ENCODE measurements at places on chromosomes 7 and 10.

- H3K4me3 ChIP-seq: no peak overlapping the region
- no peaks in the 10 kb centered on the region for H3K27me3 ChIP-seq
- no peak for DNase-seq
- no peaks in the 10 kb centered on the region for H3K4me1 ChIP-seq
- no peaks in the 10 kb centered on the region for H3K36me3 ChIP-seq
Measured at GRCh38 chr10:117472872-117473271, 69.7 kb upstream of the EMX2 start.

- H3K27ac ChIP-seq: no peak overlapping the region
- H3K4me1 ChIP-seq: no peaks in the 10 kb centered on the region
- no peak for DNase-seq
- no peak overlapping the region for H3K4me3 ChIP-seq
- no peaks in the 10 kb centered on the region for H3K36me3 ChIP-seq
Measured at GRCh38 chr10:113473851-113474250, 79.0 kb upstream of the HABP2 start.

DNA sequence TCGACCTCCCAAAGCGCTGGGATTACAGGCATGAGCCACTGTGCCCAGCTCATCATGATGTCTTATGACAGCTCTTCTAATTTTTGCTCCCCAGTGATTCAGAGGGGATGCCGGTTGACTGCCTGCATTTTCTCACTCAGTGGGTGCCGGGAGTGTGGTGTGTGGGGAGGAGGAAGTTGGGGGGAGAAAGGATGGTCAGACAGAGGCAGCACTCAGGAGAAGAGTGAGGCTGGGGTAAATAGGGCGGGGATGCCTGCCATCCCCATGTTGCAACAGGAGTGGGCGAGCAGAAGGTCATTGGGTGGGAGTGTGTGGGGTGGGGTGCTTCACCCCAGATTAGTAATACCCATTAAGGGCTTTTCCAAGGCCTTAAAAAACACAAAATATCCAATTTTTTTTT is 3.5 kb upstream of the CCL24 start:
- no peaks in the 10 kb centered on the region for H3K36me3 ChIP-seq

DNA sequence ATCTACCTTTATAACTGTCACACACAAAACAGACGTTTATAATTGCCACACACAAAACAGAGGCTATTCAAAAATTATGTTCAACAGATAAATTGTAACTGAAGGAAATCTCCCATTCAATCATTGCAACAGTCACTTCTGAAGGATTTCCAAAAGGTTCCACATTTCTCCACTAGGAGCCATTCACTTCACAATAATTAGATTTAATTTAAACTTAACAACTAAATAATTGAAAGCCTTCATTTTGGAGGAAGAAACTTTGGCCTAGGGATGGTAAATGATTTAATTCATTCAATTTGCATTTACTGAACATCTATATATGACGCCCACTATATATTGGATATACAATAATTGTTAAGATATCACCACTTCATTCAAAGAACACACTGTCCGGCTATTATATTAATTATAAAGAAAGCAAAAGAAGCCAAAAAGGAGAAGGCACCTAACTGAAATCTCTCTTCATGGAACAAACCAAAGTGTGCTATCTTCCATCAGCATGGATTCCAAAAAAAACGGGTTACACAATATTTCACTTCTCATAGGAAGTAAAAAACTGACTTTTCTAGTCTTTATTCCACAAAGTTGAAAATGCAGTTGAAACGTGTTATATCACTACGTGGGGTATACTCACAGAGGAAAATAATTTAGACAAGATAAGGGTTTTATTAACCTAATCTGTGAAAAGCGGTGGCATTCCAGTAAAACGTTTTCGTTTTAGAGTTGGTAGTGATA is 1.7 kb downstream of the ATAD1 start:
- no peaks in the 10 kb centered on the region for H3K36me3 ChIP-seq
- peak overlapping the region; percentile 94 for H3K27ac ChIP-seq
- no peak overlapping the region for H3K4me3 ChIP-seq
- no peak for DNase-seq
- no peaks in the 10 kb centered on the region for H3K27me3 ChIP-seq

DNA sequence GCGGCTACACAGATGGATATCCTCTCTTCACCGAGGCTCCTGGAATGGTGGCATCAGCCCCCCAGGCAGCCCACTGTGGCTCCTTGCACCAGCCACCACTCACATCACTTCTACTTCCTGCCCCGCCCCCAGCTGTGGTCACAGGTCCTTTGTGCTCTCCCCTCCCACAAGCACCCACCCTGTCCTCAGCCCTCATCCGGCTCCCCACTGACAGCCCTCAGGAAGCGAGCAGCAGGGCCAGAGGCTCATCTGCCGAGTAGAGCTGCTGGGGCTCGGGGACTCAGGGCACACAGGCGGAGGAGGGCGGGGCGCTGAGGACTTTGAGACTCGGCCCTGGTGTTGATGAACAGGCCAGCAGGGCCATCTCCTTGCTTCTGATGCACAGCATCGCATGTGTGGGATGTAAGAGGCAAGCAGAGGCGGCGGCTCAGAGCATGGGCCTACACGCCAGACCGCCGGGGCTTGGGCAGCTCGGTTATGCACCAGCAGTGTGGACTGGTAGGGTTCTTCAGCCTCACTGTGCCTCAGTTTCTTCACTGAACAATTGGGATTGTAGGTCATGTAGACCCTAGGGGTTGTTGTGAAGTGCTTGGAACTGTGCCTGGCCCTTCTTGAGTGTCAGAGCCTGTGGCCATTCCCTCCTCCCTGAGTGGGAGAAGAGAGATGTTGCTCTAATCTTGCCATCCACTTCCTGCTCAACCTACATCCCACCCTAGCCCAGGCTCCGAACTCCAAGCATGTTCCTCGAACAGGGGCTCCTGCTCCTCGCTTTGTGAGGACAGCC is at the start of gene PRF1:
TSS of gene PRF1 (minus strand) at position 77 of the 784 bp plus-strand sequence. CDS start 1,839 bp downstream, outside the sequence.
- H3K27me3 ChIP-seq: no peaks in the 10 kb centered on the region
- no peaks in the 10 kb centered on the region for H3K36me3 ChIP-seq
- H3K27ac ChIP-seq: peak within 1 kb of the TSS; percentile 53

DNA sequence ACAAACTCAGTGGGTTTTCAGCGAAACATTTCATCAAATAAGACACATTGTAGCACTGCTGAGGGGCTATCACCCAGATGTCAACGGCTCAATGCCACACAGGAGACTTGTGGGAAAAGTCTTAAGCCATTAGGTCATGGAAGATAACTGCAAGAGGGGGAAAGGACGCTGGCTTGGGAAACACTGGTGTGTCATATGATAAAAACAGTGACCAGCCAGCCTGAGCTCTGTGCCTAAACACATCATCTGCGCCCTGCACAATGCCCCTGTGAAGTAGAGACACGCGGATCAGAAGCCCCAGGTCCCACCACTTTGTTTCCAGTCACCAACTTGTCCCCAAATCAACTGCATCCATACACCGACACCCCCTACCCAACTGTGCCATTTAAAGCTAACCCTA is 116.7 kb downstream of the TNS3 start:
- no peaks in the 10 kb centered on the region for H3K36me3 ChIP-seq
- no peak overlapping the region for H3K4me3 ChIP-seq

- no peaks in the 10 kb centered on the region for H3K4me1 ChIP-seq
- H3K27ac ChIP-seq: no peak overlapping the region
- no peaks in the 10 kb centered on the region for H3K36me3 ChIP-seq
- no peak overlapping the region for H3K4me3 ChIP-seq
- DNase-seq: no peak
Measured at GRCh38 chr10:69759641-69760040, 42.1 kb upstream of the COL13A1 start.

DNA sequence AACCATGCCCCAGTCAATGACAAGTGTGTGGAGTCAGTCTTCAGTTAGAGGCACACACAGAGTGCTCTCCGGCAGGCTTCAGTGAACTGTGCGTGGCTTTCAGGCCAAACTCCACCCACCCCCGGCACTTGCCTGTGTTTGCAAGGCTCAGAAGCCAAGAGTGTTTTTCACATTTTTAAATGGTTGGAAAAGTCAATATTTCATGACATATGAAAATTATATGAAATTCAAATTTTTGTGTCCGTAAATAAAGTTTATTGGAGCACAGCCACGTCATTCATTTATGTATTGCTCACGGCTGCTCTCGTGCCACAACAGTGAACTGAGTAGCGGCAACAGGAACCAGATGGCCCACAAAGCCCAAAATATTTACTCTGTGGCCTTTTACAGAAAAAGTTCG is 104.7 kb downstream of the SFMBT2 start:
- no peaks in the 10 kb centered on the region for H3K36me3 ChIP-seq
- DNase-seq: no peak
- H3K4me3 ChIP-seq: no peak overlapping the region
- H3K27ac ChIP-seq: no peak overlapping the region
- no peaks in the 10 kb centered on the region for H3K4me1 ChIP-seq
- no peaks in the 10 kb centered on the region for H3K27me3 ChIP-seq

DNA sequence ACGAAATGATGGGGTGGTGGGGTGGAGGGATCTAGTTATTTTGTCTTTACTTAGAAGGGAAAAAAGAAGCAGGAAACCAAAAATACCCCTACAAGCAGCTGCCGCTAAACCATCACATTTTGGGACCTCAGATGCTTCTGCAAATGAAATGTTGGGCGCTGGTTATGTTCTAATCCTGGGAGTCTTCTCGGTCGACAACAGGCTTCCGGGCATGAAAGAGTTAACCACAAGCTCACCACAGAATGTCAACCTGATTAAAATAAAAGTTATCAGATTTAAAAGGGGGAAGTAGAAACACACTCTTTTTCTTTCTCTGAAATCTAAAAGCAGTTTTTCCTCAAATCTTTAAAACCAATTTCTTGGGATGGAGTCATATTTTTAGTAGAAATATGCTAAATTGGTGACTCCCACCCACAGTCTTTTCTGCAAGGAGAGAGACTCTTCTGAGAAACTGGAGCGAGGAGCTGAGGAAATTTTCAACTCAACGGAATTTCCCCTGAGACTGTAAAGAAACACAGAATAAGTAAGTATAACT is 16.8 kb downstream of the IL2RA start:
- peak overlapping the region; percentile 21 for H3K27ac ChIP-seq
- no peaks in the 10 kb centered on the region for H3K36me3 ChIP-seq
- no peaks in the 10 kb centered on the region for H3K27me3 ChIP-seq
- no peak for DNase-seq
- peak overlapping the region; percentile 32 for H3K4me3 ChIP-seq
- H3K4me1 ChIP-seq: peaks cover 88% of the 10 kb centered on the region

GRCh38 chr7:44967571-44968446 is 11.0 kb downstream of the MYO1G start:
- no peak overlapping the region for H3K27ac ChIP-seq
- H3K36me3 ChIP-seq: peaks cover 78% of the 10 kb centered on the region
- peaks cover 6% of the 10 kb centered on the region for H3K4me1 ChIP-seq
- H3K27me3 ChIP-seq: no peaks in the 10 kb centered on the region

DNA sequence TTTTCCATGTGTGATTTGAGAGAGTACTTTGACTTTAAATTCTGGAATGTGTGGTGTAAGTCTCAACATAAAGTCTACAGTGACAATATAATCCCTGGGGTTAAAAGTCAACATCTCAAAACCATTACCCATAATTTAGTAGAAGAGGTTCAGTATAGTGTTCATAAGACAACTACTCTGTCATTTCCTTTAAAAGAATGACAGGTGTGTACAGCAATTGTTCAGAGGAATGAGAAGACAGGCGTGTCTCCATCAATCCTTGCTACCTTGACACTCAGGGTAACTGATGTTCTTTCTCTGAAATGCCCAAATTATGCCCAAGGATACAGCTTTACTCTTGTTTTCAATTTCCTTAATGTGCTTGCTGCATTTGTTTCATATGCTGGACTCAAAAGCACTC is 256.4 kb downstream of the DYNC1I1 start:
- H3K4me1 ChIP-seq: no peaks in the 10 kb centered on the region
- DNase-seq: no peak
- no peak overlapping the region for H3K4me3 ChIP-seq
- H3K27me3 ChIP-seq: no peaks in the 10 kb centered on the region

- H3K4me1 ChIP-seq: no peaks in the 10 kb centered on the region
- DNase-seq: no peak
- H3K4me3 ChIP-seq: no peak overlapping the region
- peaks cover 4% of the 10 kb centered on the region for H3K27me3 ChIP-seq
- H3K27ac ChIP-seq: no peak overlapping the region
Measured at GRCh38 chr7:116579322-116579721, 54.5 kb downstream of the CAV1 start.

DNA sequence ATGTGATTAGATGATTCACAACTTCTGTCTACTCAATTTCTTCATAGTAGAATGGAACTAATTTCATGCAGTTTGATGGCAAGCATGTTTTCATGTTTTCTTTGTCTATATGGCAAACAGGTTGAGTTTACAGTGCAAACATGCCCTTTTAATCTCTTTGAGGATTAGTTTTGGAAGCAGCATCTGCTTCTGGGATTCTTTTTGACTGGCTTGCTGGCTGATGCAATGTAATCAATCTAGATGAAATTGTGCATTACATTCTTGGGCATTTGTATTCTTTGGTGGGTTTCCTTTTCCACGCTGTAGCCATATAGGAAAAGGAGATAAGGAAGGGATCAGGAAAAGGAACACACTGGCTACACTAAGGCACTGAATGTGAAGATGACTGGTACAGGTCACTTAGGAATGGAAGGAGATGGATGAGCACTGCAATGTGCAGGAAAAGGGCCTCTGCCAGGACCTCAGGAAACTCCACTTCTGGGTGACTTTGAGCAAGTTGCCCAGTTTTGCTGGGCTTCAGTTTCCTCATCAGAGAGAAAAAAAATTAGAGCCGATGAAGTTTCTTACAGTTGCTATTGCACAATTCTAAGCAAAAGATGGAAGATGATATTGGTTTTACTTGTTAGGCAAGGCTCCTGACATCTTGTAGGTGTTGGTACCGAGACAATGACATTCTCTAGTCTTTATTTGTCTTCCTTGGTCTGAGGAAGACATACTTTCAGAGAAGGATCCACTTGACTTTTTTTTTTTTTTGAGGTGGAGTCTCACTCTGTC is 269.1 kb downstream of the SUGCT start:
- H3K27ac ChIP-seq: no peak overlapping the region
- no peaks in the 10 kb centered on the region for H3K36me3 ChIP-seq
- DNase-seq: no peak
- no peak overlapping the region for H3K4me3 ChIP-seq

DNA sequence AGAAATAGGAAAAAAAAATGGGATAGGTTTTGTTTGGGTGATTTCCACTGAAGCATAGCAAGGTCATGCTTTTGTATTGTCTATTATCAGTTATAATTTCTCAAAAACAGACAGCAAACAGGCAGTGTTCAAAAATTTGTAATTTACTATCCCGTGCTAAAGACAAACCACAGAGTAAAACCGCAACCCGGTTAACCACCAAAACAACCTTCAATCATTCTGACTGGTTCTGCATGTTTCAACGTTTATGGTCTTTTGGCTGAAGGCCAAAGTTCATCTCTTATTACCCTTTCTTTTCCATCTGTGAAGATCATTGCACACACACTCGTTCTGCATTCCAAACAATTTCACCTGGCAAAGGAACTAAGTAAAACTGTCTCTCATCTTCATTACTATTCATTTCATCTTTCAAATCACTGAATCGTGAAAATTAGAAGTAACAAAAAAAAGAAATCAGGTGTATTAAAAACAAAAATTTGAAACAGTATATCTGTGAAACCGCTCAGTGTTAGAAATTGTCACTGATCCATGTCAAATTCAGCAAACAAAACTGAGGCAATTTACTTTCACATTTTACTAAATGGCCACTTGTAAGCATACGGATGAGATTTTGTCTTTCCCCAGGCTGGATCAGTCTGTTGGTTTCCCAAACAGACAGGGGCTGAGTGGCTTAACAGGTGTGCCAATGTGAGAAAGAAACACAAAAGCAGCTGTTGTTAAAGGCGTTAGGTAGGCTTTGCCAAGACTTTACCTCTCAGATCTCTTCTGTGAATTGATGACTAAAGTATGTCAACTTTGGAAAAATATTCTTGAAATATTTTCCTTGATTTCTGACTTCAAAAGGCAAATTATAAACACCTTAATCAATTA is 539.6 kb downstream of the CNTNAP2 start:
- H3K27me3 ChIP-seq: no peaks in the 10 kb centered on the region
- H3K4me1 ChIP-seq: no peaks in the 10 kb centered on the region
- H3K4me3 ChIP-seq: no peak overlapping the region
- no peak for DNase-seq
- H3K27ac ChIP-seq: no peak overlapping the region
- no peaks in the 10 kb centered on the region for H3K36me3 ChIP-seq
